ENCODE measurements at places on chromosomes 3 and 15.

- DNase-seq = no peak
Observed at GRCh38 chr3:122058294-122058693, 3.1 kb downstream of the CD86 start.

GRCh38 chr3:129314386-129315222 lies 35.9 kb downstream of the HMCES start:
- peak; percentile 66 for DNase-seq

DNA sequence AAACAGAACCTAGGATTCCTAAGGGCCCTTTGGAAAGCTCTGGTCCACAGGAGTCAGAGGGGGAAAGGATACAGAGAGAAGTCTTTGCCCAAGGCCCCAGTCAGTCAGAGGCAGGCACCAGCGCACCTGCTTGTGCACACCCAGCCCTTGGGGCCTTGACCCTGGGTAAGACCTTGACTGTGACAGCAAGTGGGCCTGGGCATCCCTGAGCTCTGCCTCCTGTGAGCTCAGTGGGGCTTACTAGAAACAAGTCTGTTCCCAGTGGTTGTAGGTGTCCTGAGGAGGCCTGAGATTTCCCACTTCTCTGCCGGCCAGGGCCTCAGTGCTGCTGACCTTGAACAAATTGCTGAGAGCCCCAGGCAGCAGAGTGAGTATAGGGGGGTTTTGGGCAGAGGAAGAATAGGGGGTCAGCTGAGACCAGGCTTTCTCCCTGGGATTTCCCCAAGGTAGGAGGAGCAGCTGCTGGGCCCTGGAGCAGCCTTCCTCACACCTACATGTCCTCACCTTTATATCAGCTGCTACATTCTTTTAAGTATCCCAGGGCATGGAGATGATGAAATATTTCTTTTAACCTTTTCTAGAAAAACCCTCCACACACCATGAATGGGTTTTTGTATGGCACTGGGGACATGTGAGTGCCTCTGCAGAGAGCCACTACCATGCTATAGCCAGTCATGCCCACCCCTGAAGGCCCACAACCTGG lies 9.7 kb upstream of the DAG1 start:
- no peak for DNase-seq

GRCh38 chr3:14925729-14926591 lies 21.4 kb upstream of the NR2C2 start:
- DNase-seq = no peak

GRCh38 chr3:2937592-2937991 lies 172.6 kb downstream of the IL5RA start:
- DNase-seq = no peak
